Type B pancreatic cell (in vitro differentiated cells): ENCODE measurements at places on chromosomes 12 and 14. TPM values are rescaled to one million over a fixed set of nuclear protein-coding genes. Genes with fewer than 3 reads are reported as not detected.
A peak's percentile ranks its signal among the peaks of the same experiment; 100 is the strongest.

GRCh38 chr12:15393995-15394394 is 71.7 kb downstream of the PTPRO start:
- H3K4me1 ChIP-seq, result no peaks in the 10 kb centered on the region
- no peak for DNase-seq
- peaks cover 12% of the 10 kb centered on the region for H3K27me3 ChIP-seq
- H3K27ac ChIP-seq, result no peak overlapping the region
- H3K36me3 ChIP-seq, result no peaks in the 10 kb centered on the region

- H3K27me3 ChIP-seq, result no peaks in the 10 kb centered on the region
- H3K27ac ChIP-seq, result peak overlapping the region; percentile 97
- H3K36me3 ChIP-seq, result peaks cover 22% of the 10 kb centered on the region
- H3K4me3 ChIP-seq, result peak overlapping the region; percentile 81
- no peak for DNase-seq
- peaks cover 39% of the 10 kb centered on the region for H3K4me1 ChIP-seq
Measured at GRCh38 chr12:57093415-57094207, 4.7 kb downstream of the NAB2 start.

Gene AMIGO2
- 4.8 and 9.3 TPM in 2 replicates for total RNA-seq

DNA sequence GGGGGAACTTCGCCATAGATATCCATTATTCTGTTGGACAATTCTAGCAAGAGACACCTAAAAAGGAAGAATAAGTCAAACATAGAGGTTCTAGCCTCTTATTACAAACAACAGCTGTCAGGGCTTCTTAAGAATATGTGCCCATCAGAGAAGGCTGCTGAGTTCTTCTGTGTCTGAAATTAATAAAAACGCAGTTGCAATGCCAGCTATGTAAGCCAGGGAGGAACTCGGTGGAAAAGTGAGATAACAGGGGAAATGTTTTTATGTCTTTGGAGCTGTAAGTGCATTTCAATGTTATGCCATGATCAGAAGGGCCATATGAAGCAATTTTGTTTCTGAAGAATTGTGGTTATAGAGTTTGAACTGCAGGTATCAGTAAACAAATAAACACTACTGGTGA is 95.0 kb downstream of the SYT1 start:
- no peak overlapping the region for H3K4me3 ChIP-seq
- no peak overlapping the region for H3K27ac ChIP-seq
- DNase-seq, result no peak
- H3K27me3 ChIP-seq, result no peaks in the 10 kb centered on the region
- H3K4me1 ChIP-seq, result no peaks in the 10 kb centered on the region

GRCh38 chr14:92563359-92563758 is 49.8 kb downstream of the RIN3 start:
- no peak for DNase-seq
- H3K4me1 ChIP-seq, result peaks cover 15% of the 10 kb centered on the region
- peak overlapping the region; percentile 78 for H3K27ac ChIP-seq
- peak overlapping the region; percentile 9 for H3K4me3 ChIP-seq
- no peaks in the 10 kb centered on the region for H3K27me3 ChIP-seq

Gene TAS2R43
- 0.36 and 1.0 TPM in 2 replicates for total RNA-seq

DNA sequence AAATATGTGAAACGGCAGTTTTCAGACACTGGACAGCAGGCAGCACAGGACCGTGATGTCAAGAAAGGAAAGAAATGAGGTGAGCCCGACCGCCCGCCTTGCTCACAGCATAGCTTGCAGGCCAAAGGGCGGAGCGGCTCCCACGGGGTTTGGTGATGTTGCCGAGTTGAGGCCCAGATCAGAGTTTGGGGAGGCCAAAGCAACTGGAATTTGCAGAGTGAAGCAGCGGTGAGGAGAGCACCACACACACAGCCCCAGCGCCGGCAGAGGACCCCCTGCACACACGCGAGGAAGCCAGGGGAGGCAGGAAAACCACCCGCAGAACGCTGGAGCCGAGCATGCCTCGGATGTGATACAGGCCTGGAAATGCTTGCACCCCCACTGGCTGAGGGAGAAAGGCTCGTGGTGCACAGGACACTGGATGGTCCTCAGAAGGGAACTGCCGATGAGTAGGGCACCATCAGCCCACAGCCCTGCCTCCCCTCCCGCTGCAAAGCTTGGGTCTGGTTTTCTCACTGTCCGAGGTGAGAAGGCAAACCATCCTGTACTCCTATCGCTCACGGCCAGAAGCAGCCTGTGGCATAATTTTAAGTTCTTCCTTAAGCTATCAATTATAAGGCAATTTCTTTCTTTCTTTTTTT is 25.7 kb upstream of the PLD4 start:
- no peak for DNase-seq
- H3K36me3 ChIP-seq, result no peaks in the 10 kb centered on the region
- H3K27ac ChIP-seq, result no peak overlapping the region
- peaks cover 18% of the 10 kb centered on the region for H3K27me3 ChIP-seq
- H3K4me3 ChIP-seq, result no peak overlapping the region

DNA sequence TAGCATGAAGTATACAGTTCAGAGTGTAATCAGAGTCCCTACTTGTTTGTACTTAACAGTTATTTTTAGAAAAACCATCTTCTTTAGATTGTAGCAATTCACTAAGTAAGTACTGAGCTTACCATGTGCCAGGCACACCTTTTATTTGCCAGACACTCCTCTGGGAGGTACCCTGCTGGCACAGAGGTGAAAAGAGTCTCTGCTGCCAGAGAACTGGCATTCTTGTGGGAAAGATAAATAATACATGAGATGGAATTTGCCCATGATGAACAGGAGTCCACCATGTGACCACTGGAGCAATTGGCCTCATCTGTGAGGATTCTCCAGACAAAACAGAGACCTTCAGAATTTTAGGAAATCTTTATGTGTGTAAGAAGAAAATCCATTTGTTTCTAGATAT is 199.3 kb upstream of the SLC16A7 start:
- no peak overlapping the region for H3K4me3 ChIP-seq
- no peaks in the 10 kb centered on the region for H3K36me3 ChIP-seq
- no peak for DNase-seq
- H3K27me3 ChIP-seq, result peaks cover 7% of the 10 kb centered on the region
- H3K4me1 ChIP-seq, result no peaks in the 10 kb centered on the region

Gene PTPN6
- total RNA-seq, result 15.6 and 61.0 TPM in 2 replicates

Gene BIN2
- total RNA-seq, result 0.19 TPM in 1 of 2 replicates, not detected in the other

Gene LTB4R
- total RNA-seq, result 5.1 and 8.8 TPM in 2 replicates

Gene SLC22A17
- 16.8 and 52.5 TPM in 2 replicates for total RNA-seq

GRCh38 chr14:78598046-78598920 is 428.1 kb downstream of the NRXN3 start:
- H3K27me3 ChIP-seq, result peaks cover 28% of the 10 kb centered on the region
- no peaks in the 10 kb centered on the region for H3K36me3 ChIP-seq
- no peak for DNase-seq
- H3K27ac ChIP-seq, result no peak overlapping the region
- H3K4me1 ChIP-seq, result no peaks in the 10 kb centered on the region
- H3K4me3 ChIP-seq, result no peak overlapping the region

Gene ADCK1
- 6.9 and 9.2 TPM in 2 replicates for total RNA-seq

DNA sequence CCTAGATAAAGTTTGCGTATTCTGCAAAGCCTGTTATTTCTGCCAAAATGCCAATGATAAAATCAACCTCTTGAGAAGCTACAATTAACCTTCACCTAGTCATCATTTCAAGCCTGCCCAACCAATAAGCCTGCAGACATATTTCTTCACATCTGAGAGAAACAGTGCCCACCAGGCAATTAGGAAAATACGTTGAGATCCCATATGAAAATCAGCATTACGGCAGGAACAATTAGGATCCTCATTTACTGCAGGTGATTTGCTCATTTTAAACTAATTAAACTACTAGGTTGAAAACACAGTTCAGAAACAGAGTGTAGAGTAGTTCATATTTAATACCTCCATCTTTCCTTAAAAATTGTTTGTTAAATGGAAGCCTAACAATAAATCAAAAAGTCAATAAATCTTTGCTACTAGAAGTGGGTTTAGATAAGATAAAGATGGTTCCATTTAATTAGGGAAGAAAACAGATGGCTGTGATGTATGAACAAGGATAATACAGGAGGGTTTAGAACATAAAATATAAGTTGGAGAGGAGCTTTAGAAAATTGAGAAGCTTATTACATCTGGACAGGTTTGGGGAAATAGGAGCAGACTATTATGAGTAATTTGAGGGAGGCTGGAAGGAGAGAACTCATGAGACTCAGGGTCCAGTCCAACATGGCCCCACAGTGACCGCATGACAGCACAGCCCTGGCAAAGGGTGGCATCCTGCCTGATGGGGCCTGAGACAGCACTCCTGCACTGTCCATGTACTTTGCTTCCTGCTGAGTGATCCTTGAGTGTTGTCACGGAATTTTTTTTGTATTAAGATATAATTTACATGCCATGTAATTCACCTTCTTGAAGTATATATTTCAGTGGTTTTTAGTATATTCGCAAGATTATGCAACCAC is 26.9 kb upstream of the PYGL start:
- H3K27ac ChIP-seq, result no peak overlapping the region
- H3K4me3 ChIP-seq, result no peak overlapping the region
- H3K36me3 ChIP-seq, result no peaks in the 10 kb centered on the region
- no peaks in the 10 kb centered on the region for H3K4me1 ChIP-seq

Gene SPIC
- not detected in 2 replicates for total RNA-seq

Gene RTL1
- total RNA-seq, result 1.5 and 5.4 TPM in 2 replicates

Gene FOXN4
- total RNA-seq, result 2.0 and 2.6 TPM in 2 replicates

Gene CMA1
- total RNA-seq, result not detected in 2 replicates

DNA sequence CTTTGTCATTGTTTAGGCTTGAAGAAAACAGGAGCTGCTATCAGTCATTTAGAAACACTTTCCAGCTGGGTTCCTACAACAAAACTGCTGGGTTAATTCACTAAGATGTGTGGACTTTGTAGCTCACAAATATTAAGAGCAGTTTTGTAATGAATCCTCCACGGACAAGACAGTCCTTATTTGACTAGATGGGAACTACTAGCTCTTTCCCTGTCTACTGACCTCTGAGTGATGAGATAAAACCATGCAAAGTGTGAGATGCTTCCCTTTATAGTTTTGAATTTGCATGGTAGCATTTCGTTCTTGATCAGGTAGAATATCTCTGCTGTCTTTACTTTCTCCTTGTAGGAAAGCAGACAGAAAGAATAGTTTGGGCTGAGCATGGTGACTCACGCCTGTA is 72.9 kb upstream of the STXBP6 start:
- no peaks in the 10 kb centered on the region for H3K27me3 ChIP-seq
- H3K4me3 ChIP-seq, result no peak overlapping the region
- H3K4me1 ChIP-seq, result no peaks in the 10 kb centered on the region
- DNase-seq, result no peak
- H3K27ac ChIP-seq, result no peak overlapping the region

Gene LUM
- total RNA-seq, result 32.8 and 49.5 TPM in 2 replicates
